ENCODE measurements at places on chromosomes 2 and 18. TPM values are rescaled to one million over a fixed set of nuclear protein-coding genes. Genes with fewer than 3 reads are reported as not detected.
A peak's percentile ranks its signal among the peaks of the same experiment; 100 is the strongest.

DNA sequence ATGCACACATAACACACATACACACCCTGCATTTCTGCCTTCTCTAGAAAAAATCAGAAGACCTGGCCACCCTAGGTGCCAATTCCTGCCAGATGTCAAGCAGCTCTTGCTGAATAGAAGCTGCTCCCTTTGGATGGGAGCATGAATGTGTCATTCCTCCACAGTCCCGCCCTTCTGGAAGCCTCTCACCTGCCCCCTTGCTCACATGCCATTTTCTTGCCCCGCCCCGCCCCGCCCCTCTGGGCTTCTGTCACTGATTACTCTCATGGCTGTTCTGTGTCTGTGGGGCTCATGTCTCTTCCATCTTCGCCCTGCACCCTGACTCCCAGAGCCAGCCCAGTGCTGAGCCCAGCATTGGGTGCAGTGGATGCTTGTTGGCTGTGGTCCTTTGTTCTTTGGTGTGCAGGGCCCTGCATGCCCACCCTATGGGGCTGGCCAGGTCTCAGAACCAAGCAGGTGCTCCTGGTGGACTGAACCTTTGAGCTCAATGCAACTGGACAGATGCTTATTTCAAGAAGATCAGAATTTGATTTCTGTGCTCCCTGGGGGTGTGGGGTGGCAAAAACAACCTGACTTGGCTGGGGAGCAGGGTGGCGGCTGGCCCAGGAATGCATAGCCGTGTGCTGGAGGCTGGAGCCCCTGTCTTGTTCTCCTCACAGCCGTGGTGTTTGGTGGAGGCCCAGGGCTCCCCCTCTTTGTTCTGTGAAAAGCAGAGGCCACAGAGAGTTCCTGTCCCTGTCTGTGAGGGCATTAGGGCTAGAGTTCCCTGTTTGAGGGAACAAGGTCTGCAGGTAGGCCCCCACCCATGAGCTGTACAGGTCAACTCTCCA lies 140.6 kb upstream of the GLI2 start:
- no peaks in the 10 kb centered on the region for H3K27me3 ChIP-seq
- no peak overlapping the region for H3K4me3 ChIP-seq
- no peak for DNase-seq
- H3K4me1 ChIP-seq = peaks cover 35% of the 10 kb centered on the region
- H3K36me3 ChIP-seq = no peaks in the 10 kb centered on the region

- H3K4me1 ChIP-seq = peaks cover 13% of the 10 kb centered on the region
- H3K4me3 ChIP-seq = no peak overlapping the region
- H3K27me3 ChIP-seq = no peaks in the 10 kb centered on the region
- no peak for DNase-seq
- H3K27ac ChIP-seq = no peak overlapping the region
These were observed 7.6 kb downstream of the CTAGE1 start for GRCh38 chr18:22410126-22410525.

Gene ARHGEF33
- total RNA-seq = 0.30 TPM

Gene SAG
- total RNA-seq = not detected

DNA sequence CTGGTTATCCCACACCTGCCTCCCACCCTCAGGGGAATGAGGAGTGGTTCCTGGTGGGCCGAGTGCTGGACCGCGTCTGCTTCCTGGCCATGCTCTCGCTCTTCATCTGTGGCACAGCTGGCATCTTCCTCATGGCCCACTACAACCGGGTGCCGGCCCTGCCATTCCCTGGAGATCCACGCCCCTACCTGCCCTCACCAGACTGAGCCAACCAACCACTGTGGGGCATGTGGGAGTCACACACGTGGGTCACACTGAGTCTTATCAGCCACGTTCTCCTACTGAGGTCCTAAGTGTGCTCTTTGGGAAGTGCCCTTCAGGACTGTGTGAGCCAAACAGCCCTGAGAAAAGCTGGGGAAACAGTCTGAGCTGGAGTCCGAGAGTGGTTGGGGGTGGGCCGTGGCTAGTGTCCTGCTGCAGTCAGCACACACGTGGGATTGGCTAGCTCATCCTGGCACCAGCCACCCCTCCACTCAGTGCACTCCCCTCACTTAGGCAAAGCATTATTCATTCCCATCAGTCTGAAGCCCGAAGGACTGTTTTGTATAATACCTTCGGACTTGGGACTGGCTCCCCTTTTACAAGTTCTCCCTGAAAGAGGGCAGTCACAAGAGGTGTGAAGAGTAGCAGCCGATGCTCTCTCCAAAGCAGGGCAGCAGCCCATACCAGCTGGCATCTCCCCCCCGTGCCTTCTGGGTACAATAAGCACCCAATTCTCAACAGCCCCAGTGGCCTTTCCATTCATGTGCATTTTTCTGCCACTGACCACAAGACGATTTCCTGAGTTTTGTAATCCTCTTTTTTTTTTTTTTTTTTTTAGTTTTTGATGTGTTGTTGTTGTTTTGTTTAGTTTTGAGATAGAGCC lies 4.6 kb downstream of the TIGD1 start:
- H3K4me1 ChIP-seq = no peaks in the 10 kb centered on the region
- H3K4me3 ChIP-seq = no peak overlapping the region
- H3K36me3 ChIP-seq = no peaks in the 10 kb centered on the region
- no peak for DNase-seq
- no peak overlapping the region for H3K27ac ChIP-seq

- no peaks in the 10 kb centered on the region for H3K36me3 ChIP-seq
- no peak for DNase-seq
These were observed 105.2 kb downstream of the GALNT14 start for GRCh38 chr2:31033032-31033431.

Gene TUBB8B
- total RNA-seq = not detected

DNA sequence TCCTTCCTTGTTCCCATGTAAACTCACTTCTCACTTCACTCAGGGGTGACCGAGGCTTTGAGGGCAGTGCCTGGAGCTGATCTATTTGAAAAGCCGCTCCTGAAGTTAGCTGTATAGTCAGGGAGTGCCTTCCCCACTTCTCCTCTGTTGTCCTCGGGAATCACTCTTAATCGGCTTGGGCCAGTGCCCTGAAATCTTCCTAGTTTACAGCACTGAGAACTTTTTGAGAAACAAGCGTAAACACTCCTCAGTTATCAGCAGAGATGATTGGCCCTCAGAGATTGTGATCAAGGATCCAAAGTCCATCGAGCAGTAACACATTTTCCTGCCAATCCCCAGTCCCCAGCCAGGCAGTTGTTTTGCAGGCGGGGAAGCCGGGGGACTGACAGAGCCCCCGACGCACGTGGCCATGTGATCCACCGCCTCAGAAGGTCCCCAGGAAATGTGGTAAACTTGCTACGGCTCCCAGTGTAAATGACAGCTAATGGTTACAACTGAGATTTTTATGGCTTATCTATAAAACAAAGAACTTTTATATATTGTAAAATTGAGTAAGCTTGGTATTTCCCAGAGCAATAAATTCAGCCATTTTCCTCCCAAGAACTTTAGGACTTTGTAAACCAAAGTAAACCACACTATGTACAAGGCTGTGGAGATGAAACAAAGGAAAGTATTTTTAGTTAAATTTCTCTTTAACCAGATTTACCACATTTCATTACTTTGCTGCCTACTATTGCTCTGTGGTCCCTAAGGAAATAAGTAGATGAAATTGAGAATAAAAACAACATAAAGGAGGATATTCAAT lies 53.5 kb downstream of the C18orf63 start:
- H3K4me1 ChIP-seq = peaks cover 3% of the 10 kb centered on the region
- H3K27me3 ChIP-seq = no peaks in the 10 kb centered on the region
- no peak overlapping the region for H3K27ac ChIP-seq
- DNase-seq = no peak
- no peak overlapping the region for H3K4me3 ChIP-seq

Gene ACMSD
- not detected for total RNA-seq

GRCh38 chr2:214489702-214490101 lies 78.8 kb downstream of the VWC2L start:
- DNase-seq = no peak
- H3K36me3 ChIP-seq = no peaks in the 10 kb centered on the region
- H3K4me3 ChIP-seq = no peak overlapping the region
- H3K27ac ChIP-seq = peak overlapping the region; percentile 63
- no peaks in the 10 kb centered on the region for H3K27me3 ChIP-seq

GRCh38 chr2:156486147-156486546 lies 50.0 kb downstream of the GPD2 start:
- no peaks in the 10 kb centered on the region for H3K4me1 ChIP-seq
- H3K36me3 ChIP-seq = no peaks in the 10 kb centered on the region
- H3K27me3 ChIP-seq = no peaks in the 10 kb centered on the region
- H3K4me3 ChIP-seq = no peak overlapping the region
- H3K27ac ChIP-seq = no peak overlapping the region

Gene SPR
- 34.7 TPM for total RNA-seq

- H3K4me3 ChIP-seq = no peak overlapping the region
- no peaks in the 10 kb centered on the region for H3K4me1 ChIP-seq
- H3K27ac ChIP-seq = no peak overlapping the region
- no peak for DNase-seq
- H3K36me3 ChIP-seq = no peaks in the 10 kb centered on the region
- H3K27me3 ChIP-seq = no peaks in the 10 kb centered on the region
These were observed 25.7 kb upstream of the THOC1 start for GRCh38 chr18:293536-293935.

- no peak for DNase-seq
- no peak overlapping the region for H3K27ac ChIP-seq
- no peaks in the 10 kb centered on the region for H3K4me1 ChIP-seq
- no peaks in the 10 kb centered on the region for H3K36me3 ChIP-seq
- no peak overlapping the region for H3K4me3 ChIP-seq
These were observed 288.2 kb upstream of the HS6ST1 start for GRCh38 chr2:128606837-128607236.

Gene TEKT4
- not detected for total RNA-seq

Gene RAB6C
- not detected for total RNA-seq

Gene ANTXR1
- total RNA-seq = 19.3 TPM

DNA sequence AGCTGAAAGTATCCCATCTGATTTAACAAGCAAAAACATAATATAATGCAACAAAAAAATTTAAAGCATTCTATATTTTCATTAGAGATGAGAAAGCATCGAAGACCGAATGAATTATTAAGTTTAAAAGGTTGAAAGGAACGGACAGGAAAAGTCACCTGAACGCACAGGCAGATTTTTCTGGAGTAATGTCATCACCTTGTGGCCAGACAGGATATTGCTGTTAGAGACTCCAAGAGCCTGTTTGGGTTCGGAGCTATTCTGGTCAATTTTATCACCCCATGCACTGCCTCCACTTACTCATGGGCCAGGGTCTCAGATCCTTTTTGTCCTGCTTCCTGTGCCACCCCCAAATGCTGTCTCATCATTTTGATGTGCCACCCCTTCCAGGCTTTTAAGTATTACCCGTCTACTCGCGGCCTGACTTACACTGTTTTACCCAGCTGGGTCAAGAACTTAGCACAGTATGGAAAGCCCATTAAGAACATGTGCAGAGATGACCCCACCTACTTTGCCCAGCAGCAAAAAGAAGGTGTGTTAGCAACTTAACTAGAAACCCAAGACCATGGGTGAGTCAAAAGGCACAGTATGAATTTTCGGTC lies 27.3 kb downstream of the GKN2 start:
- DNase-seq = peak; percentile 35
- no peak overlapping the region for H3K4me3 ChIP-seq
- peaks cover 7% of the 10 kb centered on the region for H3K27me3 ChIP-seq
- H3K27ac ChIP-seq = no peak overlapping the region
- no peaks in the 10 kb centered on the region for H3K36me3 ChIP-seq

Gene FNDC4
- 0.58 TPM for total RNA-seq

DNA sequence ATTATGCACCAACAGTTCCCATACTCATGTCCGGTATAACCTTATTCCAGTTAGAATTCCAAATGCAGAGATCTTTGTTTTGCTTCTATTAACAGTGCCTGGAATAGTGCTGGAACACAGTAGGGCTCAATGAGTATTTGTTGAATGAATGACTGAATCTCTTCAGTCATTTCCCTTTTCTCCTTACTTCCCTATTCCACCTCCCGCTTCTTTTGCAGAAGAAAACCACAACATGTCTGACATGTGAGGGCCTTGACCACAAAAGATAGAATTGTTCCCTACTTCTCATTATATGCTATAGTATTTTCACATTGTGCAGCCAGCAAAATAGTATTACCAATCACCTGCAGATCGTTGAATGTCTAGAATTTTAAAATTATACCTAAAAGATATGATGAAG lies 19.5 kb upstream of the HNRNPLL start:
- no peaks in the 10 kb centered on the region for H3K36me3 ChIP-seq
- no peak overlapping the region for H3K27ac ChIP-seq
- H3K4me3 ChIP-seq = no peak overlapping the region
- no peaks in the 10 kb centered on the region for H3K4me1 ChIP-seq

Gene TUBA4A
- total RNA-seq = 245 TPM

GRCh38 chr2:60958361-60958760 lies 59.2 kb upstream of the PEX13 start:
- H3K36me3 ChIP-seq = peaks cover 14% of the 10 kb centered on the region
- DNase-seq = no peak
- H3K27ac ChIP-seq = no peak overlapping the region
- no peaks in the 10 kb centered on the region for H3K4me1 ChIP-seq

DNA sequence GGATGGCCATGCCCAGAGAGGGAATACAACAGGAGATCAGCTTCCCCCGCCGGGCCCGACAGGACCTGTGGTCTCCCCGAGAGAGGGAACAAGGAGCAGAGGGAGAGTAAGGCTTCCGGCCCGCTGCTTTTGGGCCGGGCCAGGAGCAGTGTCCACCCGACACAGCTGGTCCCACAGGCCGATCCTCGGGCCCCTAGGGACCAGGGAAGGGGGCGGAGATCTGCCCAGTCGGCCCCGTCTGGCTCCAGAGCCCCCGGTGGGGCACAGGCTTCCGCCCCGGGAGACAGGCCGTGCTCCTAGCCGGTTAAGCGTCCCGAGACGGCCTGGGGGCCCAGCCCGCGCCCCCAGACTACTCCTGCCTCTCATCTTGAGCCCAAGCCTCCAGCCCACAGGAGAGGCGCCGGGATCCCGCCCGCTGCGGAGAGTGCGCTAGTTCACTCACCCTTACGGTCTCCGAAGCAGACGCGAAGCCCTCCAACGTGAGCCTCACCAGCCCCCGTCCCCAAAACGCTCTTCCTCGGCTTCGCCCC lies at the start of gene MCFD2:
Gene MCFD2, minus strand, starts transcription at position 526 of the 530 bp plus-strand sequence. CDS start 6,635 bp downstream, outside the sequence.
- no peaks in the 10 kb centered on the region for H3K36me3 ChIP-seq
- H3K27me3 ChIP-seq = no peaks in the 10 kb centered on the region
- peak within 1 kb of the TSS; percentile 86 for H3K4me3 ChIP-seq
- peaks cover 47% of the 10 kb centered on the region for H3K4me1 ChIP-seq
- DNase-seq = peak; percentile 53

GRCh38 chr2:126906781-126907180 lies 8.1 kb downstream of the TEX51 start:
- H3K4me1 ChIP-seq = no peaks in the 10 kb centered on the region
- peaks cover 40% of the 10 kb centered on the region for H3K27me3 ChIP-seq
- H3K4me3 ChIP-seq = no peak overlapping the region
- no peak overlapping the region for H3K27ac ChIP-seq
- no peaks in the 10 kb centered on the region for H3K36me3 ChIP-seq

Gene MAL
- total RNA-seq = 6.6 TPM

- H3K27ac ChIP-seq = no peak overlapping the region
- H3K4me1 ChIP-seq = no peaks in the 10 kb centered on the region
- DNase-seq = peak; percentile 33
- no peaks in the 10 kb centered on the region for H3K27me3 ChIP-seq
- H3K4me3 ChIP-seq = no peak overlapping the region
These were observed 399.8 kb downstream of the TMEM182 start for GRCh38 chr2:103161456-103162289.

GRCh38 chr18:49597157-49597931 lies 35.5 kb downstream of the LIPG start:
- H3K27me3 ChIP-seq = no peaks in the 10 kb centered on the region
- H3K27ac ChIP-seq = no peak overlapping the region
- H3K4me1 ChIP-seq = no peaks in the 10 kb centered on the region
- no peak for DNase-seq
- H3K4me3 ChIP-seq = no peak overlapping the region
- no peaks in the 10 kb centered on the region for H3K36me3 ChIP-seq

- no peaks in the 10 kb centered on the region for H3K27me3 ChIP-seq
- H3K4me3 ChIP-seq = no peak overlapping the region
- no peak overlapping the region for H3K27ac ChIP-seq
- no peaks in the 10 kb centered on the region for H3K36me3 ChIP-seq
- DNase-seq = no peak
These were observed 289.7 kb downstream of the MYT1L start for GRCh38 chr2:2041256-2041824.
